ENCODE measurements at places on chromosomes 13 and 19. TPM values are rescaled to one million over a fixed set of nuclear protein-coding genes. Genes with fewer than 3 reads are reported as not detected.

ZNF765 gene
- 19.9 TPM for total RNA-seq

IGLON5 gene
- total RNA-seq, result not detected

NDUFA13 gene
- total RNA-seq, result 191 TPM

- DNase-seq, result no peak
Observed at GRCh38 chr13:59490651-59491050, 673.1 kb downstream of the DIAPH3 start.

GPR4 gene
- 3.2 TPM for total RNA-seq

DNA sequence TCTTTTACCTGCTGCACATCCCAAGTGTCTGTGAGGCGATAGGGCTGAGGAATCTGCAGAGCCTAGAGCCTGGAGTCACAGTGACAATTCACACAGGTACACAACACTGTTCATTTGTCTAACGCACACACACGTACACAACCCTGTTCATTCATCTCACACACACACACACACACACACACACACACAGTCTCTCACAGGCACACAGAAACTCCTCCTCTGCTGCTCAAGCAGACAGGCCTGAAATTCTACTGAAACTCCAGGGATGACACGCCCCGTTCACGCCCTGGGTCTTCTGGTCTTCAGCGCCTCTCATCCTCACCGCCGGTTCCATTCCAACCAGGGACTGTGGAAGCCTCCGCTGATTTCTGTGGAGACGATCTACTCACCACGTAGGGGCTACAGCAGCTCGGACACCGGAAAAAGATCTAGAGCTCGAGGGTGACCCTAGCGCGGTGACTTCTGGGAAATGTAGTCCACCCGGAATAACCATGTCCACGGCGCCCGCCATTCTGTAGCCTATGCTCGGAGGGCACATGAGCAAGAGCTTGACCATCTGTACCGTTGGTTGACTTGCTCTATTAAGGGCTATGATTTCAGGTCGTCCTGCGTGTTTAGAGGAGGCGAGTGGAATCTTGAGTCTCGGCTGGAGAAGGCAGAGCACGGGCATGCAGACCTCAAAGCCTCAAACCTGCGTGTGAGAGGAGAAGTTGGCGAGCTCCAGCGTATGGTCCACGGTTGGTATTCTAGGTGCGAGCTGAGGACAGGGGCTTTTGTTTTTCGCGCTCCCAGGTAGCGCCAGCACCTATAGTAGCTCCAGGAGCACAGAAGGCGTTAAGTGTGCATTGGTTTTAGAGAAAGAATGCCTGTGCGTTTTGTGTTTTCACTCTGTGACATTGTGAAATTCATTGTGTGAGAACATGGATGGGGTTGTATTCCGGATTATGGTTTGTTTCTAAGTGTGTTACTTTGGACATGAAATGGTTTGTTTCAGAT, 33.4 kb downstream of the ZNF45 start:
- DNase-seq, result peak; percentile 90

AXL gene
- 11.2 TPM for total RNA-seq
